Pons (tissue), 1 donor: ENCODE measurements at places on chromosomes 5 and 9.

GRCh38 chr5:173626505-173626820, 10.0 kb upstream of the BOD1 start:
- DNase-seq, result peak; percentile 77

- DNase-seq, result no peak
Observed at GRCh38 chr9:73541923-73542322, 390.3 kb downstream of the ANXA1 start.

- DNase-seq, result no peak
Observed at GRCh38 chr5:172554562-172554961, 86.5 kb upstream of the NEURL1B start.

- DNase-seq, result no peak
Observed at GRCh38 chr9:78309066-78309465, 12.1 kb downstream of the PSAT1 start.

DNA sequence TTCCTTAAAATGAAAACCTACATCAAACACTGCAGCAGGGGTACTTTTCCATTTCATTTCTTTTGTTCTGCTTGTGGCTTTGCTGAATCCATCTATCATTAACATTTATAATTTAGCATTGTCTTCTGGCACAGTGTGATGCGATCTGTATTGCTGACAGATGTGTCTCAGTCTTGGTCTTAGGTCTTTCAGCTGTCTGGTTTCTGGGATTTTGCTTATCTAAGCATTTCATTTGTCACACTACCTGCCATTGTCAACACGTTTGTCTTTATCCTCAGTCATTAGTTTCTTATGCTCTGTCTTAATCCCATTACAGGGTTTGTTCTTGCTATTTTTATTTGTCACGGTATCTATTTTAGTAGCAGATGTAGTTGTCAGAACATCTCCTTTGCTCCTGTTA, 303.1 kb downstream of the IZUMO3 start:
- DNase-seq, result no peak

DNA sequence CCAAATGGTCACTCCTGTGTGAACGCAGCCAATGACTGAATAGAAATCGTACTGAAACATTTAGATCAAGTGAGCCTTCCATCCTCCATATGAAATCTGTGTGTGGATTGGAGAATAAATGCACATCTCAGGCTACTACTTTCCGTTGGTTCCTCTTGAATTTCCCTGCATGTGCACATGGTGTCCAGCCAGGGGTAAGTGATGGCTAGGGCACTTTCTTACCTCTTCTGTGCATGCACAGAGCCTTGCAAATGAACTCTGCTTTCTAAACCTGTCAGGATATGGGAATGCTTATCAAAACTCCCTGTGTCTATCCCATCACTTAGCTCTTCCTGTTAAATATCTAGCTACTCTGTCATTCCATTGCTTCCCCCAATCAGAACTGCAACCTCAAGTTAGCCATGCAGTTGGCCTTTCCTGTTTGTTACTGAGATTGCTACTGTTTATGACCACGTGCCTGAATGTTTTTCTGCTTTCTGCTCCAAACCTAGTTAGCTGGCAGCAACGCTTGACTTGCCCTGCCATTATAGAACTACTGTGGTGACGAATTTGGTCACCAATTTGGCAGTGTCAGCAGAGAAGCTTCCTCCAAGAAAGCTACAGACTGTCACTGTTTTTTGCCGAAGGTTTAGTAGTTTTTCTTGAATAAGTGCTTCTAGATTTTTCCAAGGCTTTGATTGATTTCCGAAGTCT, 661.6 kb downstream of the LRRC70 start:
- no peak for DNase-seq

DNA sequence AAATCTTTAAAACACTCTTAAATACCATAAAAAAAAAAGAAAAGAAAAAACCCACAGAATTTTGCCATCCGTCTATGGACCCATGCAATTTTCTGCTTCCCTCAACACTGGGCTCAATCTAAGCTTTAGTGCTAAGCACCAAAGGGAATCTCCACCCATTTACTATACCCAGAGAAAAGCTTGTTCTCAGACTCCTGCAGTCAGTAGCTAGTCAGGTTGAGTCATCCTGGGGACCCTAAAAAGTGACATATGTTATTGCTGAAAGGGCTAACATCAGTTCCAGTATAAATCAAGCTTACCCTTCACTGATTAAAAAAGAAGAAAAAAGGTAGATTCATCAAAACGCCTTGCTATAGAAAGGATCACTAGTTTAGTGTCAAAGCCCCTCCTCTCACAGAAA, 177.6 kb downstream of the MUSK start:
- no peak for DNase-seq

GRCh38 chr5:103094737-103095136, 25.2 kb downstream of the GIN1 start:
- no peak for DNase-seq

- no peak for DNase-seq
Observed at GRCh38 chr5:423233-423565, 19.8 kb upstream of the EXOC3 start.

- peak; percentile 19 for DNase-seq
Observed at GRCh38 chr5:89729623-89730301, 679.8 kb downstream of the CETN3 start.

GRCh38 chr5:1671351-1671750, 128.3 kb downstream of the MRPL36 start:
- DNase-seq, result no peak

DNA sequence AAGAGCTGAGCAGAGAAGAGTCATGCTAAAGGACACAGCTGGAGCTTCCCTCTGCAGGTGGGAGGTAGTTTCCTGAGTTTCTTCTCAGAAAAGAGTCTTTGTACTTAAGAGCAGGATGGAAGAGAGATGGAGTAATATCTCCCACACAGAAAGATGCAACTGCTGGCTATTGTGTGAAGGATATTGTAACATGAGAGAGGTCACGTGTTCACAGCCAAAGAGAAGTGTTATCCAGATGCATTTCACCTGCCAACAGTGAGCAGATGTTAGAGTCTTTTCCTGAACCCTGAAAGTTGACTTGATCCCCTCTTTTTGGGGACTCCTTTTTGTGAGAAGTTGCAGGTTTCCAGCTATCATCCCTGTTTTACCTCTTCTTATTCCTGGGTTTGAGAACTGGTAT, 14.0 kb upstream of the TRIO start:
- DNase-seq, result no peak

DNA sequence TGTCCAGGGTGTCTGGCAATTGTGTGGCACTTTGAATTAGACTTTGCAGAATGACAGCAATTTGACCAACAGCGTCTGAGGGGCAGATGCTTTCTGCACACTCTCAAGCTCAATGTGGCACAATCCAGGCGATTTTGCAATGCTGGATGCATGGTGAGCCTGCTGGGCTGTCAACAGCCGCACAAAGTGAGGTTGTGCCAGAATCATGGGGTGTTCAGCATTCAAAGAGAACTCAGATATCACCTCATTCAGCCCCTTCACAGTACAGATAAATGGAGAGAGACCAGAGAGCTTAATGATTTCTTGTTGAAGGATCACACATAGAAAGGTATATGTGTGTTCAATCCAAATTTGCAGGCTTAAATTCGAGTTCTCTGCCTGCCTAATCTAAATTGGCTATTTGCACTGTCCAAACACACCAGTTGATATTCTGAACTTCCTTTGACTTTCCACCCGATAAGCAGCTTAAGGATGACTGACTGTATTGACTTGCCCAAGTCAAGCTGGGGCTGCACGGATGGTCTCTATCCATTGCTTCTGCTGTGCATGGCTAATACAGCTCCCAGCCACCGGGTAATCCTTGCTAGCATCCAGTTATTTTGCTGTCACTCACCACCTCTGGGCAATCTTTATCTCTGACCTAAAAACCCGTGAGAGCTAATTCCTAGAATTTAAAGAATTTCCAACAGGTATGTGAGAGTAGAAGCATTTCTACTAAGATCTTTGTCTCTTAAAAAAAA, 157.9 kb upstream of the TAS2R1 start:
- no peak for DNase-seq
